ENCODE measurements at places on chromosomes 6 and 20.

GRCh38 chr20:57908704-57909630 lies 199.2 kb upstream of the PMEPA1 start:
- no peak for DNase-seq

GRCh38 chr6:121590916-121591315 lies 155.5 kb downstream of the GJA1 start:
- DNase-seq: no peak

DNA sequence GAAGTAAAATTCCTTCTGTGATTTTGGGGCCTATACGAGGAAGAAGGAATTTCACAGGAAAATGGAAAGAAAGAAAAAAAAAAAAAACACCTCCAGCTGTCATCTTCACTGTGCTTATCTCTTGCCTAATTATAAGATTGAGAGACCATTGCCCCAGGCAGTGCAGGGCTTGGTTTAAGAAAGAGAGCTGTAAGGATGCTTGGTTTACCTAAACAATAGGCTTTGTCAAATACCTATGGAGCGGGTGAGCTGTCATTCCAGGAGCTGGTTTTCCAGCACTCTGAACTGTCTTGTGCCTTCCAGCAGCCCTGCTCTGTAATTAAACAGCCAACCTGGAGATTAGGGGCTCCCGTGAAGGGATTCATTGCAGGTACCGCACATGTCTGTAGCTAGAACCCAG lies 137.8 kb downstream of the EDN3 start:
- no peak for DNase-seq

GRCh38 chr6:130769861-130770260 lies 57.3 kb upstream of the SMLR1 start:
- DNase-seq: peak; percentile 55

GRCh38 chr6:9292975-9293374 lies 857.6 kb upstream of the SLC35B3 start:
- peak; percentile 38 for DNase-seq

GRCh38 chr6:16568128-16568527 lies 193.1 kb downstream of the ATXN1 start:
- no peak for DNase-seq
